Natural killer cell treated with Interleukin-12 subunit alpha and Interleukin-12 subunit beta and Interleukin-15 and Interleukin-18, amount 100 ng/mL, for 72 hours (primary cell): ENCODE measurements at places on chromosomes 2 and 18.

DNA sequence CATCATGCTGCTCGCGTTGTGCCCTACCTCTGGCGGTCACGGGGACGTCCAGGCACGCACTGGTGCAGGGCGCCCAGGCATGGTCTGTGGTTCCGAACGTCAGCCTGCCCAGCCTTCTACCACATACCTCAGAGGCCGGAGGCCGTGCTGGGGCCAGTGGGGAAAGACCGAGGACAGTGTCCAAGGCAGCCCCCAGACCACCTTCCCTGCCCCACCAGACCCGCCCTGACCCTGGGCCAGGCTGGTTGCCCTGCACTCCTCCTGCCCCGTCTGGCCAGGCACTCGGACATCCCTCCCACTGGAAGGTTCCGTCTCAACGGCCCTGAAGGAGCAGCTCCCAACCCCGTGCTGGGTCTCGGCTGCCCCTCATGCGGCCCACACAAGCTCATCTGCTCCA, 32.8 kb downstream of the SLC66A2 start:
- DNase-seq: no peak

DNA sequence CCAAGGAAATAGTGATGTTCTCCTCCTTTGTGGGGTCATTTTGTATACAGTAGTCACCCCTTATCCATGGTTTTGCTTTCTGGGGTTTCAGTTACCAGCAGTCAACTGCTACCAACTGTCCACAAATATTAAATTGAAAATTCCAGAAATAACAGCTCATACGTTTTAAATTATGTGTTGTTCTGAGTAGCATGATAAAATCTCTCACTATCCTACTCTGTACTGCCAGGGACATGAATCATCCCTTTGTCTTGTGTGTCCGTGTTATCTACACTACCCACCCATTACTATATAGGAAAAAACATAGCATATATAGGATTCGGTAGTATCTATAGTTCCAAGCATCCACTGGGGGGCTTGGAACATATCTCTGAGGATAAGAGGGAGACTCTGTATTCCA, 120.9 kb upstream of the DCC start:
- no peak for DNase-seq

GRCh38 chr2:86487062-86487461, 45.9 kb downstream of the KDM3A start:
- DNase-seq: no peak

- DNase-seq: no peak
Observed at GRCh38 chr2:17578466-17578928, 38.0 kb downstream of the VSNL1 start.

- no peak for DNase-seq
Observed at GRCh38 chr2:165376571-165376975, 92.9 kb upstream of the CSRNP3 start.

GRCh38 chr2:170163411-170164065, 14.4 kb upstream of the MYO3B start:
- DNase-seq: no peak

- no peak for DNase-seq
Observed at GRCh38 chr2:195251214-195251613, 405.8 kb upstream of the SLC39A10 start.

DNA sequence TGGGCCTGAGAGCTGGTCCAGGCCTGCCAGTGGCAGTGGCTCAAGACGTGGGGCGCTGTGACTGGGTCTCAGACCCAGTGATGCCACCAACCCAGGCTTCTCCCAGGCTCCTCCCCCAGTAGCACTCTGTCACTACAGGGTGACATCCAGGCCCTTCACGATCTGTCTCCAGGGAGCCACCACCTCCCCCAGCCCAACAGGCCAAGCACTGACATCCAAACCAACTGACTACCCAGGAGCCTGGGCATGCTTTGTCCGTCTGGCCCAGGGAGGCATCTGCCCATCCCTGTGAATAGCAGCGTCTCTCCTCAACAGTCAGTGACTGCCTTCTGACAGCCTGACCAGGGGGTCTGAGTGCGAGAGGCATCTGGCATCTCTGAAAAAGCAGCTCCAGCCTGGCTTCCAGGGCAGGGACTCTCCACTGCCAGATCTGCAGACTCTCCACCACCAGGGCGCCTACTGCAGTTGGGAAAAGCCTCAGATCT, 13.0 kb downstream of the TEX44 start:
- DNase-seq: no peak

DNA sequence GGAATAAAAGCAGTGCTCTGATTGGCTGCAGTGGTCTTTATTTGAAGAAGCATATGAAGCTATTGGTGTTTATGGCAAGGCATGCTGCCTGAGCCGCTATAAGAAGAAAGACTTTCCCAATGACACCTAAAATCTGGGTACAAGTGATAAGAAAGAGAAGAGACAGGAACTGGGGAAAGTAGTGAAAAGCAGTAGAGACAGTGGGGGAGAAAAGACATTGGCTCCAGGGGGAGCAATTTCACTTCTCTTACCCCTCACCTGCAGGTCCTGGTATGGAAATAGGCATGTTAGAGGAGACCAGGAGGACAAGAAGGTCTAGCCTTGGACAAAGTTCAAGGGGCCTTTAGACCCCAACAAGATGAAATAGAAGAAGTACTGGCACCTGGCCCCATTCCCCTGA, 47.1 kb downstream of the PLCL1 start:
- DNase-seq: no peak

DNA sequence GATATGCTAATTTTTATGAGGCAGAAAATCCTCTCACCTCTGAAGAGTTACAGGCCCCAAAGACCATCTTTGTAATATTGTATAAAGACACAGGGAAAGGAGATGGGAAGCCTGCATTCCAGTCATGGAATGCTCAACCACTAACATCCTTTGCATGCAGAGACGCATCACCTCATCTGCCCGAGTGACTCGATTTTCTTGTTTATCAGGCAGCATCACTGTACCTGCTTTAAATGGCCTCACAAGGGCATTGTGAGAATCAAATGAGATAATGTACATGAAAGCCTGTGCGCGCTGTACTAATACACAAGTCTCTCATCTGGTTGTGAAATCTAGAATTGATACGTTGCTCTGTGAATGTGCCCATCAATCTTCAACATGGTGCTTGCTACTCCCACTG, 10.2 kb upstream of the TMEM247 start:
- no peak for DNase-seq

DNA sequence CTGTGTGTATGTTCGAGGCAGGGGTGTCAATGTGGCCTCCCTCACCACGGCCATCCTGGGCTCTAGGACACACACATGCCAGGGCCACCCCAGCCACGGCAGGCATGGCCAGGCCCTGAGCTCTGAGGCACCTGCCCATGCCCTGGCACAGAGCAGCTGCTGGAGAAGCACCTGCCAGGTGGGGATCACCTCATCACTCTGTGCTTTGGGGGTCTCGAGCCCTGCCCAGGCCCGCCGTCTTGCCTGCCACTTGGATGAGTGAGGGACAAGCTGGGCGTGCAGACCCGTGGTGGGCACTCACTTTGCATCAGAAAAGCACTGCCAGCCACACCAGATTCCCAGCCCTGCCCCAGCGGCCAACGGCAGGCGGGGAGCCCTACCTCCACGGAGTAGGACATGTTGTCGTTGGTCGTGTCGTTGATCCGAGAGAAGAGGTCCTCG, 33.1 kb downstream of the KIF1A start:
- DNase-seq: peak; percentile 32

DNA sequence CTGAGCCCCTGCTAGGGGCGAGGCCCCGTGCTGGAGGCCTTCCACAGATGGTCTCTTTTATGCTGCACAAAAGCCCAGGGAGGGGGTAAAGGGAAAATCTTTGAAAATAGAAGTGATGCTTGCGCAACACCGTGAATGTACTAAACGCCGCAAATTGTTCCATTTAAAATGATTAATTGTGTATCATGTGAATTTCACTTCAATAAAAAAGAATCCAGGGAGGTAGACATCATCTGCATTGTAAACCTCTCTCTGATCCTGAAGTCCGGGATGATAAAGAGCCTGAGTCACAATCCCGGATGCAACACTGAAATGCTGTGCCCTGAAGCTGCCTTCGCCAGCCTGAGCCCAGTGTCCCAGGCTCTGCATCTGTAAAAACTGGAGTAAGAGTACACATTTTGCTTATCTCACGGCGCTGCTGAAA, 107.7 kb upstream of the PPP1CB start:
- no peak for DNase-seq

- no peak for DNase-seq
Observed at GRCh38 chr2:216735086-216735485, 39.7 kb upstream of the IGFBP5 start.

GRCh38 chr18:9659499-9660375, 45.4 kb upstream of the PPP4R1 start:
- no peak for DNase-seq

DNA sequence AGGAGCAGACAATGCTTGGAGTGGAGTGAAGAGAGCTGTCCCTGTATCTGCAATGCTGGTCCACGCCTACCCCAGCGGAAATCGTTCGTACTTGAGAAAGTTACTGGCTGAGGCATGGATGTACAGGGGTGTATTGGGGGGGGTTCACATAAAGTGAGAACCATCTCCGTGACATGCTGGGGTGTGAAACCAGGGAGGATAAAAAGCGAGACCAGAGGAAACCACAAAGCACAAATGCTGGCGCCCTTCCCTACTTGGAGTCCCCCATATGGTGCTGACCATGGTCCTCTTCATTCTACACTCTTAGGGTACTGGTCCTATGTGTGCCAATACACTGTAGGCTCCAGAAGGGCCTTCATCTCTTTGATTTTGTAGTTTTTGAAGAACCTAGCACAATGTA, 244.1 kb downstream of the L3MBTL4 start:
- no peak for DNase-seq

GRCh38 chr2:183666031-183666430, 541.8 kb downstream of the NUP35 start:
- DNase-seq: no peak

DNA sequence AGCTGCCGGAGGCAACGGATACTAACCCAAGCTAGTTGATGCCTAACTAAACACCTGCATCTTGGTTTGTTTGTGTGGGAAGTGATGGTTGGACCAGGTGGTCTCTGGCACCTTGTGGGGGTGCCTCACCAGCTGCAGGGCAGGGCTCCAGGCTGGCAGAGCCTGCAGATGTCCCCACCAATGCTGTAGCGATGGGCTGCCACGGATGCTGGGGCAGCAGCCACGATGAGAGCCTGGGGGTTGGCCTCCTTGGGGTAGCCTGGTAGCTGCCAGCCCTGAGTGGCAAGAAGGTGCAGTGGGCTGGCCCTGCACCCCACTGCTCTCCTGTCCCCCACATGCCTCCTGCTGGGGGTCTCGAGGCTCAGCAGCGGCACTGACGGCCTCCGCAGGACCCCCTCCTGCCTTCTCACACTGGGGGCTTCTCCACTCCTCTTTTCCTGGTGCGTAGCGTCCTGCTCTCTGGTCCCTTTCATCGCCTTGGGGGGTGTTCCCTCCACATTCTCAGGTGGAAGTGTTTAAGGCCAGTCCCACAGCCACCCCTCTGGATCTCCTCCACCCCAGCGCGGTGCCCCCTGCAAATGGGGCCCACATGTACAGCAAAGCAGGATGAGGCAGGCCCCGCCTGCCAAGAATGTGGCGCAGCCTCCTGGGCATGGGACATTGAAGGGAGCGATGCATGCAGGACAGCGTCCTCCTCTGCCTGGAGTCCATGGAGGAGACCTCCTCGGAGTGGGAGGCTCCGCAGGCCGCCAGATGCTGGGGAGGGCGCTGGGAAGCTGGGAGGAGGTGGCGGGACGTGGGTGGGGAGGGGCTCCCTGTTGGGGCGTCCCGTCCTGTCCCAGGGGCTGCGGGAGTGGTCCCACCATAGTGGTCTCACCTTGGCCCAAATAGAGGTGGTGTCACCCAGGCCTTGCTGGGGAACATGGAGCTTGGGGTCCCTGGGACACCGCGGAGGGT, 173.1 kb downstream of the ASB1 start:
- DNase-seq: no peak

- no peak for DNase-seq
Observed at GRCh38 chr2:178119179-178119922, 7.1 kb downstream of the RBM45 start.

- DNase-seq: peak; percentile 77
Observed at GRCh38 chr2:233061591-233062450, 1.7 kb downstream of the INPP5D start.

DNA sequence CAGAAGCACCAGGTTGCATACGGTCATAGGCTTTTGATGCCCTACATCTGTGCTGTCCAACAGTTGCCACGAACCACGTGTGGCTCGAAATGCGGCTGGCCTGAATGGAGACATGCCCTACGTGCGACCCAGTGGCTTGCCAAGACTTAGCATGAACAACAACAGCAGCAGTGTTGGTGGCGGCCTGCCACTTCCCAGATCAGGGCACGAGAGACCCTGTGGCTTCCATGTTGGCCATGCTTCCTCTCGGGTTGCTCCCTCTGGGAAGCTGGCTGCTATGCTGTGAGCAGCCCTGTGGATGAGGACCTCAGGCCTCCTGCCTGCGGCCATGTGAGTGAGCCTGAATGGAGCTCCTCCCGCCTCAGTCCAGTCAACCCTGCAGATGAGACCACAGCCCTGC, 212.3 kb downstream of the HDAC4 start:
- no peak for DNase-seq

DNA sequence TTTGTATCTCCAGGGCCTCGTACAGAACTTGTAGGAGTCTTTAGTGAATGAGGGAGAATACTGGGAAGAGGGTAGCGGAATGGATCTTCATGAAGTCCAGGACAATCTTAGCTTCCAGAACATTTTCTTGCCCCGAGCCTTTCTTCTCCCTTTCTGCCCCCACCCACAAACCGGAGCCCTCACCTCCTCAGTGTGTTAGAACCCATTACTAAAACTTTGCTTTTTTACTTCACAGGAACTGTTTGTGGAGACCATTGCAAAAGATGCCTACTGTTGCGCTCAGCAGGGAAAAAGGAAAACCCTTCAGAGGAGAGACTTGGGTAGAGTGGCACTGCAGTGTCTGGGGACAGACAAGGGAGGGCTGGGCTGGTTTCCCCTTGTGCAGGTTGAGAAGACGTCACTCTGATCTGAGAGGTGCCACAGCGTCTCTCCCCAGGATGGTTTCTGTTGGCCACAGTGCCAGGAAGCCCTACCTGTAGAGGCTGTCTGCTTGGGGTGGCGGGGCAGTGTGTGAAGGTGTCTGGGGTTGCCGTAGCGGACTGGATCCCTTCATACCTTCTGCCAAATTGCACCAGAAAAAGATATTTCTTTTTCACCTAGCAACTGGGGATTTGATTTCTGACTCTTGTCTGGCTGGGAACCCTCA, 786 bp downstream of the POLE4 start:
- no peak for DNase-seq

GRCh38 chr18:79498662-79499061, 102.9 kb downstream of the NFATC1 start:
- DNase-seq: no peak

- no peak for DNase-seq
Observed at GRCh38 chr18:36050479-36050878, 16.9 kb downstream of the RPRD1A start.
